Sigmoid colon (tissue), 7 donors: ENCODE measurements at places on chromosomes 12 and 14.

DNA sequence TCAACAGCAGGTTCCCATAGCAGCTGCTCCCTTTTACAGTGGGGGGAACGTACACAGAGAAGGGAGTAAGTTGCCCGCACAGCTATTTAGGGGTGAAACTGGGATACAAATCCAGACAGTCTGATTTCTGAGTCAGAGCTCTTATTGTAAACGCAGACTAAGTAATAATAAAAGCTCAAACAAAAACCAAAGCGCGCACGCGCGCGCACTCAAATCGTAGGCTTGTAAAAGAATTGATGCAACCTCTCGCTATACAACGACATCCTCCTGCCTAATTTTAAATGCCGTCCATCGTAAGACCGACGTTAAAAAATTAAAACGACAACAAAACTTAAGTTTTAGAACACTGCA, 747 bp upstream of the DACT1 start:
- peak; percentile 80 for DNase-seq

- no peak for DNase-seq
Observed at GRCh38 chr12:21456291-21456780, 18.9 kb downstream of the PYROXD1 start.

- no peak for DNase-seq
Observed at GRCh38 chr14:71688576-71688975, 243.7 kb upstream of the RGS6 start.

DNA sequence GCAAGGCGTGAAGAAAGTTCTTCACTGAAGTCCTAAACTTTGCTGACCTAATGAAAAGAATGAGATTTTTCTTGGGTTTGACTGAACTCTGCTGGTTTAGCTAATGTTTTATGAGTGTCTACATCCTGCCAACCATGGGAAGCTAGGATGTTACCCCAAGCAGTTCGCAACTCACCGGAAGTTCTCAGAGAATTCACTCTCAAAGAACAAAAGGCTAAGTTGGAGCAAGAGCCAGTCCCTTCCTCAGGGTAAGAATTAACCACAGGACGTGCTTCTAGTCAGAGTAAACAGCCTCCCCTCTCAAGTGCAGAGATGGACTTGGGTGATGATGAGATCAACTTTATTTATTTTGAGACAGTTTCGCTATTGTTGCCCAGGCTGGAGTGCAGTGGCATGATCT, 37.3 kb downstream of the TCHP start:
- no peak for DNase-seq
